ENCODE measurements at places on chromosomes 3 and 15. TPM values are rescaled to one million over a fixed set of nuclear protein-coding genes. Genes with fewer than 3 reads are reported as not detected.

DLEC1 gene
- total RNA-seq, result 15.1 TPM

SLC12A8 gene
- total RNA-seq, result not detected

- no peaks in the 10 kb centered on the region for H3K27me3 ChIP-seq
- no peak overlapping the region for H3K4me3 ChIP-seq
- H3K4me1 ChIP-seq, result no peaks in the 10 kb centered on the region
- DNase-seq, result no peak
- no peak overlapping the region for H3K27ac ChIP-seq
Observed at GRCh38 chr3:55857633-55858032, 370.5 kb upstream of the WNT5A start.

DNA sequence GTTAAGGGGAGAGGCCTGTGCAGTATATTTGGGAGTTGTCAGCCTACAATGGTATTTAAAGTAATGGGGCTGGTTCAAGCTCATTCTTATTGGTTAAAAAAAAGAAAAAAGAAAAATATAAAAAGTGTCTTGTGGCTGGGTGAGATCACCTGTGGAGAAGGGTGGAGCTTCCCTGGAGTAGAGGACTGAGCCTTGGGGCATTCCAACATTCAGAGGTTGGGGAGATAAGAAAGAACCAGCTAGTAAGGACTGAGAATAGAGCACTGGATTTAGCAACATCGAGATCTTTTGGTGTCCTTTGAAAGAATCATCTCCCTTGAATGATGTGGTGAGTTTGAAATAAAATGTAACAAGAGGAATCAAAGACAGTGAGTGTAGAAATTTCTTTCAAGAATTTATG, 5.2 kb downstream of the SLC49A4 start:
- H3K4me3 ChIP-seq, result no peak overlapping the region
- no peaks in the 10 kb centered on the region for H3K36me3 ChIP-seq
- H3K27me3 ChIP-seq, result no peaks in the 10 kb centered on the region
- no peak overlapping the region for H3K27ac ChIP-seq

KCNMB3 gene
- 0.87 TPM for total RNA-seq

Data from CD4-positive, alpha-beta memory T cell (primary cell).